ENCODE measurements at places on chromosomes 1 and 21.

DNA sequence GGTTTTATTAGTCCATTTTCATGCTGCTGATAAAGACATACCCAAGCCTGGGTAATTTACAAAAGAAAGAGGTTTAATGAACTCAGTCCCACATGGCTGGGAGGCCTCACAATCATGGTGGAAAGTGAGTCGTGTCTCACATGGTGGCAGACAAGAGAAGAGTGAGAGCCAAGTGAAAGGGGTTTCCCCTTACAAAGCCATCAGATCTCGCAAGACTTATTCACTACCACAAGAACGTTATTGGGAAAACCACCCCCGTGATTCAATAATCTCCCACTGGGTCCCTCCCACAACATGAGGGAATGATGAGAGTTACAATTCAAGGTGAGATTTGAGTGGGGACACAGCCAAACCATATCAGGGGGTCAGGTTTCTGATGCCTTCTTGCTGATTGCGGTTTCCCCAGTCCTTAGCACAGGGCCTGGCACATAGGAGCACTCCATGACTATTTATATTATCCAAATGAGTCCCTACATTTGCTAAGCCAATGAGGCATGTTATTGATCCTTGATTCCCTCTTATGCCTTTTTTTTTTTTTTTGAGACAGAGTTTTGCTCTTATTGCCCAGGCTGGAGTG, 35.3 kb upstream of the PAXBP1 start:
- DNase-seq, result no peak

GRCh38 chr21:36962098-36962780, 4.2 kb downstream of the HLCS start:
- DNase-seq, result no peak

DNA sequence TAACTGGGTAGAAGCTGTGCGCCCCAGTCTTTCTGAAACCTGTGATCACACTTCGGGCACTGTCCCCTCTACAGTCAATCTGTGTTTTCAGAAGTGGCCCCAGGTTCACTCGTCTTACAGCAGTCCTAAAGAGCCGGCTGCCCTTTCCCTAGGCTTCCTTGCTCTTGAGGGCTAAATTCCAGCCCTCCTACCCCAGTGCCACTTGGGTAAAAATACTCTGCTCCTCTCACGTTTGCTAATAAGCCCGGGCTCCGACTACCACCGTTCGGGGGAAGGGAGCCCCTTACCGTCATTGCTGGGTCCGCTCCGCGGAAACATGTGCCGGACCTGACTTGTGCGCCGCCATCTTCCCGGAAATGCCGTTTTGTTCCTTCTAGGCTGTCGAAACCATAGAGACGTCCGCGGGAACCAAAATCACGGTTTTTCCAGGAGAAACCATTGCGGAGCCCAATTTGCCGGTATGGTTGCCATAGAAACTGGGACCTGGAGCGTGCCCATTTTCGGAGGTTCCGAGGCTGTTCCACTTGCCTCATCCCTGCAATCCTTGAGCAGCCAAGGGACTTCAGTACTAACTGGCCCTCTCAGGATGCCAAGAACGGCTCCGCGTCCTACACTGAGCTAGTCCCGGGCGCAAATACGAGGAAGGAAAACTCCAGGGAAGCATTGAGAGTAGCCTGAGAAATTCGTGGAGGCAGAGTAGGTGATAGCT, at the start of gene GPATCH4:
Gene GPATCH4 (minus strand): TSS at position 358 of the 709 bp plus-strand sequence.
- DNase-seq, result peak; percentile 91

DNA sequence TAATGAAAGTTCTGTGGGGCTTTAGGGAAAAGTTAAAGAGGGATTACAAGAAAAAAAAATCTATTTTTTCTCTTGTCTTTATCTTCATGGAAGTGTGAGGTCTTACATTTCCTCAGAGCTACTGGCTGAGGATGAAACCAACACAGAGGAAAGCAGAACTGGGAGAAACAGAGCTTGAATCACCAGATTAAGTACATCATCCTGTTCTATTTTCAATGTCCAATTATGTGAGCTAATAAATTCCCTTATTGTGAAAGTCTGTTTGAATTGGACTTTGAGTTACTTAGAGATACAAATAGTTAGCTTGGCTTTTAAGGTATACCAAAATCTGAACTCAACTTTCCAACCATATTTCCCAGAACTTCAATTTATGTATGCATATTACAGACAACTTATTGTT, 69.2 kb downstream of the LPGAT1 start:
- no peak for DNase-seq

GRCh38 chr1:21317035-21317689, 26.9 kb upstream of the ECE1 start:
- DNase-seq, result no peak

DNA sequence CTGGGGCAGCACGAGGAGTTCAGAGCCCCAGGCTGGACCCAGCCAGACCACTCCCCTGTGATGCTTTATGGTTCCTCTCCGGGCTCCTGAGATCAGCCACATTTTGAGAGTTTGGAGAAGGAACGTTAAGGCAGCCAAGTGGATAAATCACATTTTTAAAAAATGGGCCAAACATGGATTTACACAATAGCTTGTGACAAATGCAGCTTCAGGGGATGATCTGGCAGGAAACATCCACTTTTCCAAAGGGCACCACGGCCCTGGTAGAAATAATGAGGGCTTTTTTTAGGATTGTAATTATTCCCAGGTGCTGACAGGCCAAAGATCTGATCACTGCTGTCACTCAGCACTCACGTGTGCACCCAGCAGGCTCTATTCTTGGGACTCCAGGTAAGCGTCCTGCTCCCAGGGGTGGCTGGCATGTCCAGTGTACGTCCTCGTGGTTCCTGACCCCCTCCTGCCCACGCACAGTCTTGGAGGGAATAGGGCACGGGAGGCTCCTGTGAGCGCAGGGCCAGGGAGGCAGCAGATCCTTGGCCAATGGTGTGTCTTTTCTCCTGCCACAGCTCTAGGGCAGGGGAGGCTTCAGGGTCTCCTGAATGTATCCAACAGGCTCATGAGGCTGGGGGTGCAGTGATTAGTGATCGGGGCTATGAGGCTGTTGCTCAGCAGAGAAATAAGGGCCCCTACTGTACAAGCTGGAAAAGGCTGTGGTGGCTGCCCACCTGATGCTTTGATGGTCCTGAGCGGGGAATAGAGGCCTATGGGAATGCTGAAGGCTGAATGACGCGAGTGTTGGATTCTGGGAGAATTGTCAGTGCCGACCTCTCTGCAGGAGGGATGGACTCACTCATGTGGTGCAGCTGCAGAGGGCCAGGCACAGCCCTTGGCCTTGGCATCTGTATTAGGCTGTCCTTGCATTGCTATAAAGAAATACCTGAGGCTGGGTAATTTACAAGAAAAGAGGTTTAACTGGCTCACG, 415.7 kb downstream of the PTPRU start:
- no peak for DNase-seq

- DNase-seq, result no peak
These were observed 58.7 kb upstream of the GOLT1A start for GRCh38 chr1:204272505-204272904.

DNA sequence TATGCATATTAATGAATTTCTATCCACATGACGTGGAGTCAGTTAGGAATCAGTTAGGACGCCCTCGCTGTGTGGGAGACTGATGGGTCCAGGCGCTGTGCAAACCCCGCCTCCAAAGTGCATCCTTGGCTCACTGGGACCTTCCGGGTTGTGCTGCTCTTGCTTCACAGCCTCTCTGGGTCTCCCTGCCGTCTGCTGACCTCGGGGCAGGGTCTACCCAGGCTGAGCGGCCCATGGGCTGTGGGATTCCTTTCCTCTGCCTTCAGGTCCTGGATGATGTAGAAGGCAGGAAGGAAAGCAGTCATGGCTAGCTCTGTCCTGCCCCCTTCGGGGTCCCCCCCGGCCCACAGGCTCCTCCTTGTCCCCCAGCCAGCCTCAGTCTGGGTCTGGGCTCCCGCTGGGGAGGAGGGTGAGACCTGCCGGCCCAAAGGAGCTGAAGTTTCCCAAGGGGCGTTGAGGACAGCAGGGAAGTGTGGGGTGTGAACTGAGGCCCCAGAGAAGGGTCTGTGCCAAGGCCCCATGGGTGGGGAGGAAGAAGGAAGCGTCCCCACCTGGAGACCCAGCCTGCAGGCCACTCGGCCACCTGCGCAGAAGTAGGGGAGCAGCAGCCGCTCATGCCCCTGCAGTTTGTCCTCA, 24.6 kb upstream of the CDK11A start:
- DNase-seq, result no peak

GRCh38 chr1:204254031-204254661, 40.4 kb upstream of the GOLT1A start:
- DNase-seq, result no peak

GRCh38 chr1:155173478-155174323, at the start of gene TRIM46:
TSS of gene TRIM46 (plus strand) at chr1:155173849. CDS start at chr1:155173967, 118 bp downstream.
- DNase-seq, result peak; percentile 85

All from NCI-H2171 (cell line).